Bladder microvascular endothelial cell (primary cell): ENCODE measurements at places on chromosomes 12 and 14. TPM values are rescaled to one million over a fixed set of nuclear protein-coding genes. Genes with fewer than 3 reads are reported as not detected.

The KLRG1 gene
- 0.25 and 0.65 TPM in 2 replicates for total RNA-seq

The TMEM229B gene
- 0.94 and 0.97 TPM in 2 replicates for total RNA-seq

The CEBPE gene
- total RNA-seq, result not detected in 2 replicates

The C3AR1 gene
- 0.06 TPM in 1 of 2 replicates, not detected in the other for total RNA-seq

The SLC7A8 gene
- not detected in 2 replicates for total RNA-seq

The PTGER2 gene
- under 0.01 and 0.06 TPM in 2 replicates for total RNA-seq

The TOMM20L gene
- total RNA-seq, result not detected in 2 replicates

The C2CD5 gene
- 12.8 and 19.4 TPM in 2 replicates for total RNA-seq

The RNF41 gene
- 68.5 and 138 TPM in 2 replicates for total RNA-seq

The PDE3A gene
- 1.3 and 2.4 TPM in 2 replicates for total RNA-seq

The PRB2 gene
- not detected in 2 replicates for total RNA-seq

The HOXC6 gene
- total RNA-seq, result 0.25 TPM in 1 of 2 replicates, not detected in the other

The BCL2L2 gene
- total RNA-seq, result 7.4 and 13.0 TPM in 2 replicates

The ADAM21 gene
- total RNA-seq, result 0.32 and 0.44 TPM in 2 replicates

The GLT8D2 gene
- 0.32 and 1.4 TPM in 2 replicates for total RNA-seq

The GALNT4 gene
- total RNA-seq, result 14.0 and 14.2 TPM in 2 replicates

The LAG3 gene
- total RNA-seq, result 0.13 and 0.16 TPM in 2 replicates

The SMOC1 gene
- 1.7 TPM in 1 of 2 replicates, not detected in the other for total RNA-seq

The ERG28 gene
- 4.0 and 4.5 TPM in 2 replicates for total RNA-seq

The LETMD1 gene
- total RNA-seq, result 24.6 and 33.5 TPM in 2 replicates

The FAM90A1 gene
- not detected in 2 replicates for total RNA-seq

The SRGAP1 gene
- total RNA-seq, result 2.9 and 7.6 TPM in 2 replicates
